ENCODE measurements at places on chromosomes 5 and 9.
A peak's percentile ranks its signal among the peaks of the same experiment; 100 is the strongest.

GRCh38 chr5:178434851-178435250 lies 155.3 kb downstream of the COL23A1 start:
- no peak for DNase-seq
- H3K36me3 ChIP-seq: no peaks in the 10 kb centered on the region
- H3K4me3 ChIP-seq: no peak overlapping the region

- H3K36me3 ChIP-seq: no peaks in the 10 kb centered on the region
- H3K4me1 ChIP-seq: peaks cover 65% of the 10 kb centered on the region
- no peak overlapping the region for H3K4me3 ChIP-seq
- H3K27me3 ChIP-seq: peaks cover 18% of the 10 kb centered on the region
- no peak for DNase-seq
Observed at GRCh38 chr9:89802781-89803355, 198.1 kb downstream of the GADD45G start.

DNA sequence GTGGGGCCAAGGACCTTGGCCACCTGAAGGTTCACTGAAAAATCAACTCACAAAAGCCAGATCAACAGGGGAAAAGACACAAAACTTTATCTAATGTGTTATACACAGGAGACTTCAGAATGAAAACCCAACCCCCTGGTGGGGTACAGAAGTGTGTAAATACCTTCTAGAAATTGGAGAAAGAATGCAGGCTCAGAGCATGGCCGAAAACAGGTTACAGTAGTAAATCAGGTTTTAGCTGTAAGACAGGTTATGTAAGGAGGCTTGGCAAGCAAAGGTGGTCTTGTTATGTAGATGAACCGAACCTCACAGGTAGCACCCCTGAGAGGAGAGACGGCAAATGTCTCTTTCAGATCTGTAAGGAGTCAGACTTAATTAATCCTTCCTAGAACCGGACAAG lies 10.0 kb downstream of the CEMIP2 start:
- H3K4me1 ChIP-seq: peaks cover 62% of the 10 kb centered on the region
- DNase-seq: no peak
- H3K4me3 ChIP-seq: no peak overlapping the region
- H3K27me3 ChIP-seq: no peaks in the 10 kb centered on the region
- no peak overlapping the region for H3K27ac ChIP-seq

GRCh38 chr5:2634399-2635176 lies 116.9 kb downstream of the IRX2 start:
- no peaks in the 10 kb centered on the region for H3K36me3 ChIP-seq
- peaks cover 28% of the 10 kb centered on the region for H3K27me3 ChIP-seq
- no peak for DNase-seq
- peaks cover 59% of the 10 kb centered on the region for H3K4me1 ChIP-seq
- H3K27ac ChIP-seq: no peak overlapping the region
- H3K4me3 ChIP-seq: no peak overlapping the region

DNA sequence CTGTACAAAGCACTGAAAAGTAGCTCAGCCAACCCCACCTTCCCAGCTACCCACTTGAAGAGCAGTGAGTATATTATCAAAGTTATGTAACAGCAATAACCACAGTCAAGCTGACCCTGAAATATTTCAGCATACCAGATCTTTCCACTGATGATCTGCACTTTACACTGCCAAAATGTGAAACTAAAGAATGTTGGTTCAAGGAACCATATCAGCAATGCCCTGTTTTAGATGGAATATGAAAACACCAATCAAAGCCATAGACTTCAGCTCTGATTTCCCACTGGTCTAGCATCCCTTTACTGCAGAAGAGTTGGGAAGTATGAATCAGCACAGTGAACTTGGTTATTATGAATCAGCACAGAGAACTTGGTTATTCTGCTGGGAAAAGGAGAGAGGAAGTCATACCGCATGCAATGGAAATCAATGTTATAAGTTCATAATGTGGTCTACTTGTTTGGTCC lies 20.0 kb downstream of the CEMIP2 start:
- H3K4me1 ChIP-seq: peaks cover 8% of the 10 kb centered on the region
- H3K4me3 ChIP-seq: no peak overlapping the region
- H3K27ac ChIP-seq: no peak overlapping the region

GRCh38 chr9:20662156-20662555 lies 21.9 kb upstream of the FOCAD start:
- peaks cover 19% of the 10 kb centered on the region for H3K36me3 ChIP-seq
- no peak for DNase-seq
- H3K27me3 ChIP-seq: no peaks in the 10 kb centered on the region
- peaks cover 6% of the 10 kb centered on the region for H3K4me1 ChIP-seq
- H3K4me3 ChIP-seq: peak overlapping the region; percentile 49
- H3K27ac ChIP-seq: no peak overlapping the region

DNA sequence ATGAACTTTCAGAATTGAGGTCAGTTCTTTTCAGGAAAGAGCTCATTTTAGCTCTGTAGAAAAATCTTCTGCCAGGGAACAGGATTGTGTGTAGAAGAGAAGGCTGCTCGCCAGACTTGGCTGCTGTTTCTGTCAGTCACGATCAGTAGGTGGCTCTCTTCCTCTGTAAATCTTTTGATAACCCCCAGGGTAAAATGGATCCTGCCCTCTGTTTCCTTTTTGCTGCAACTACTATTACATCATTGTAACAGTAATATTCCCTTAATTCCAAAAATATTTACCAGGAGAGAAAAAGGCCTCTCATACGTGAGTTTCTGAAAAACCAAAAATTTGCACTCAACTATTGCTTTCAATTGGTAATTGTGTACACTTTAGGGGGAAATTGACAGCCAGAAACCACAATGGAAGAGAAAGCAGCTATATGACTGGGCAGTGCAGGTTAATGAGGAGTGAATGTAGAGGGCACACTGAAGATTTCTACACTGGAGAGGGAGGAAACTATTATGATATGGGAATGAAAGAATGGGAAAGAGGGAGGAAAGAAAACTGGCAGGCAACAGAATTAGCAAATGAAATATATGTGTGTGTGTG lies 12.3 kb downstream of the IFNA21 start:
- peaks cover 11% of the 10 kb centered on the region for H3K4me1 ChIP-seq
- no peaks in the 10 kb centered on the region for H3K36me3 ChIP-seq
- peak; percentile 7 for DNase-seq

- no peak overlapping the region for H3K4me3 ChIP-seq
- peaks cover 3% of the 10 kb centered on the region for H3K27me3 ChIP-seq
- DNase-seq: no peak
- H3K36me3 ChIP-seq: no peaks in the 10 kb centered on the region
Observed at GRCh38 chr5:127311781-127312525, 21.4 kb downstream of the MEGF10 start.

DNA sequence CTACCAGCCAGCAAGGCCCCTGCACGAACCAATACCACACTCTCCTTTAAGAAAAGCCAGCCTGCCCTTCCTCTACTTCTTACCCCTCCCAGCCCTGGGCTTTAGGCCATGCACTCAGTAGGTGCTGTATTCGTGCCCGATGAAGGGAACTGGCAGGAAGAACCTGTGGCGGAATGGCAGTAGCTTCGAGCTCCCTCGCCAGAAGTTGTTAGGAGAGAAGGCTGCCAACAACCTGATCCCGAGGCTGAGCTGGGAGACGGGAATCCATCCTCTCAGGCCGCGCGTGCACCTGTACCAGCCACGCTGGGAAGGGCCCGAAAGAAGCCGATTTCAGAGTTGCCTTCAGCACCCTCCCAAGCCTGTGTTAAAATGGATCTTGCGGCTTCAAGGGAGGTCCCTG lies 45.3 kb upstream of the AKNA start:
- no peaks in the 10 kb centered on the region for H3K36me3 ChIP-seq
- no peak for DNase-seq
- H3K27me3 ChIP-seq: peaks cover 8% of the 10 kb centered on the region
- no peak overlapping the region for H3K4me3 ChIP-seq

DNA sequence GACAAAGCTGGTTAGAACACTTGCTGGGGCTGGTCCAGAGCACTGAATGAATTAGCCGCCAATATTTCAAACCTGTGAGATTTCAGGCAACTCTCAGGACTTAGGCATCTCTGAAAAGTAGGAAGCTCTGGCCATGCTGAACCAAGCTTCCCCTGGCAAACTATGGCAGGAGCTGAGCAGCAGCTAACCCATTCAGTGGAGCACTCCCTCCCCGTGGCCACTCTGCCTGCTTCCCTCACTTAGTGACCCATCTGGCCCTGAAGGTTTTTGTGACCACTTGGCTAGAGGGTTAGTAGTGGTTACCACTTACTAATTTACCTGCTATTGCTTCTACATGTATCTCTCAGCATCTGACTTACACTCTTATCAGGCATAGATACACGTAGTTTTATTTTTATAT lies 25.5 kb downstream of the FOXI1 start:
- no peak for DNase-seq
- H3K36me3 ChIP-seq: no peaks in the 10 kb centered on the region
- H3K4me1 ChIP-seq: no peaks in the 10 kb centered on the region
- H3K27ac ChIP-seq: no peak overlapping the region
- H3K27me3 ChIP-seq: peaks cover 6% of the 10 kb centered on the region

- peak; percentile 12 for DNase-seq
- H3K27me3 ChIP-seq: no peaks in the 10 kb centered on the region
- H3K36me3 ChIP-seq: no peaks in the 10 kb centered on the region
- H3K4me3 ChIP-seq: no peak overlapping the region
Observed at GRCh38 chr9:108852079-108852478, 3.7 kb downstream of the ACTL7B start.

DNA sequence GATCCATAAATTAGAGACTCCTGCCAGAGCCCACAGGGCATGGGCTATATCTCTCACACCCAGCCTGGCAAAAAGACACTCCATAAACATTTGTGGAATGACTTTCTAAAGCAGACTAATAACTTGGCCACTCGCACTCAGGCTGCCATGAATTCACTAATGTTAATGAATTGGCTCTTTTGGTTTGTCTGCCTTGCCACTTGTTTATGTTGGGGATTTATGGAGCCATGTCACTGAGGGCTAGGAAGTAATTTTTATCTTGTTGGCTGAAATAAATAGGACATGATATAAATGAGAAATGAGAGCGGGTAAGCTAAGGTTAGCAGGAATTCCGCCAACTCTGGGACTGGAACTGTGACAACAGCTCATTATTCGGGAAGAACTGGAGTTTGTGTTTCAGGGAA lies 55.2 kb downstream of the DROSHA start:
- H3K4me3 ChIP-seq: no peak overlapping the region
- peaks cover 31% of the 10 kb centered on the region for H3K36me3 ChIP-seq

- peak overlapping the region; percentile 90 for H3K27ac ChIP-seq
- H3K4me1 ChIP-seq: peaks cover 80% of the 10 kb centered on the region
Observed at GRCh38 chr5:139762615-139763170, 32.9 kb upstream of the PSD2 start.

DNA sequence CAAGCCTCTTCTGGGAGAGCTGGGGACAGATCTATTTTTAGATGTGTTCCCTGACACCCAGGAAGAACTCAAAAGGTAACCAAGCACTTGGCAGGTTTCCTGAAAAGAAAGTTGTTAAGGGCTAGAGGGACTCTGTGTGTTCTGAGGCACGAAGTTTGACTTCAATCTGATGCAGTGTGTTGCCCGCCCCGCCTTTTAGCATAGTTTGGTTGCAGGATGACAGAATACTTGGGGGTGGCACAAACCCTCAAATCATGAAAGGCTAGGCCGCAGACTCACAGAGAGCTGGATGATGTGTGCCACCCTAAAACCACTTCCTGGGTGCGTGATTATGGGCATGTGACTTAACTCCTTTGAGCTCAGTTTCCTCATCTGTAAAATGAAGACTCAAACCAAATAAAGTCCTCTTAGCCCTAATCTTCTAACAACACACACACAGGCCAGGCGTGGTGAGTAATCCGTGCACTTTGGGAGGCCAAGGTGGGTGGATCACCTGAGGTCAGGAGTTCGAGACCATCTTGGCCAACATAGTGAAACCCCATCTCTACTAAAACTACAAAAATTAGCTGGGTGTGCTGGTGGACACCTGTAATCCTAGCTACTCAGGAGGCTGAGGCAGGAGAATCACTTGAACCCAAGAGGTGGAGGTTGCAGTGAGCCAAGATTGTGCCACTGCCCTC lies 12.8 kb upstream of the NDFIP1 start:
- no peak for DNase-seq
- H3K27ac ChIP-seq: peak overlapping the region; percentile 52
- no peak overlapping the region for H3K4me3 ChIP-seq

DNA sequence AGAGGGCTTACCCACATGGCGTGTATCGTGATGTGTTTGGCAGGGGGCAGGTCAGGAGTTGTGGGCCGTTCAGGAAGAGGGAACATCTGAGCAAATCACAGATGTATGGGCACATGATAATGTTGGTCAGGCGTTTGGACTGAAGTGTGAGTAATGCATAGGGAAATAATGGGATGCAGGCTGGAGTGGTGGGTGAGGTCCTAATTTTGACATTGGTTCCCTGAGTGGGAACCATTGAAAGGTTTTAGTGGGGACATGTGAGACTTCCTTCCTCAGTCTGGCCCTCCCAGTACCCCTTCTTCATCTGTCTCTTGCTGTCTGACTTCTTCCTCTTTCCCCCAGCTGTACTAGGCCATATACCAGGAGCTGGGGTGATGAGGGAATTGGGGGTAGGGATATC lies 7.6 kb downstream of the OTULIN start:
- no peak overlapping the region for H3K4me3 ChIP-seq
- H3K27me3 ChIP-seq: no peaks in the 10 kb centered on the region
- no peak for DNase-seq
- H3K4me1 ChIP-seq: peaks cover 71% of the 10 kb centered on the region

DNA sequence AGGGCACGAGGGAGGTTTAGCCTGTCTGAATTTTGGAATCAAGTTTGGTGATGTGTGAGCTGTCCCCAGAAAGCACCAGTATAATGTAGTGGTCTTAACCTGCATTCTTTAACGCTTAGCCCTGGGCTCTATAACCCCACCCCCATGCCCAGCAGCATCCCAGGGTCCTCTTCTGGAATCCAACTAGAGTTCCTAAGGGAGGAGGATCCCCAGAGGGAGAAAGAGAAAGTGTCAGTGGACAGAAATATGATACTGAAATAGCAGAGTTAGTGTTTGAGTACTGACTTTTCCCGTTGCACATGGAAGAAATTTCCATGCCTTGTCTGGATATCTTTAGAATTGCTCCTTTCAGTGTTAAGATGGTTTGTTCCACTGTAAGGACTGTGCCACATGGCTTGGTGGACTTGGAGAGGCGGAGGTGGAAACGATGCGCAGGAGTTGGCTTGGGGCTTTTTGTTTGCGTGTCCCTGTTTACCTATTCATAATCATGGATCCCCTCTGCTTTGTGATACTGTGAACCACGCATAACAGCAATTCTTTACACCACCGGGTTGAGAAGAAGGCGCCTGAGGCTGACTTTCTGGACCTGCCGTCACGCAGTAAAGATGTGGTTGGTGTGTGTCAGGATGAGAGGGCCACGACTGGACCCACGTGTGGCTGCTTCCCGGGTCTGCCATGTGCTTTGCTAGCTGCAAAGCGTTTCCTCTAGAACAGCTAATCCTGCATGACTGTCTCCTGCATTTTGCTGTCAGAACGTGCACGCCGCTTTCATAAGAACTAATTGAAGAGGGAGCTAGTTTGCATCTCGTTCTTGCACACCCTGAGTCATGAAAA lies 142.3 kb downstream of the SMARCA2 start:
- peaks cover 6% of the 10 kb centered on the region for H3K36me3 ChIP-seq
- peaks cover 81% of the 10 kb centered on the region for H3K4me1 ChIP-seq
- H3K27ac ChIP-seq: peak overlapping the region; percentile 81
- no peak for DNase-seq

GRCh38 chr9:131432050-131432449 lies 38.2 kb downstream of the PRRC2B start:
- peaks cover 65% of the 10 kb centered on the region for H3K36me3 ChIP-seq
- no peaks in the 10 kb centered on the region for H3K27me3 ChIP-seq
- no peak overlapping the region for H3K4me3 ChIP-seq
- peak overlapping the region; percentile 77 for H3K27ac ChIP-seq

- H3K36me3 ChIP-seq: peaks cover 15% of the 10 kb centered on the region
- peaks cover 2% of the 10 kb centered on the region for H3K27me3 ChIP-seq
- no peak overlapping the region for H3K27ac ChIP-seq
Observed at GRCh38 chr5:9927521-9927997, 297.4 kb upstream of the TAS2R1 start.

- H3K4me1 ChIP-seq: peaks cover 24% of the 10 kb centered on the region
- no peak overlapping the region for H3K4me3 ChIP-seq
- no peak overlapping the region for H3K27ac ChIP-seq
- no peaks in the 10 kb centered on the region for H3K27me3 ChIP-seq
- H3K36me3 ChIP-seq: no peaks in the 10 kb centered on the region
- no peak for DNase-seq
Observed at GRCh38 chr9:14136646-14137370, 177.1 kb downstream of the NFIB start.

All from nephron progenitor cell (in vitro differentiated cells).